NCI-H460 (cell line): ENCODE measurements at places on chromosomes 5 and 9. TPM values are rescaled to one million over a fixed set of nuclear protein-coding genes. Genes with fewer than 3 reads are reported as not detected.

Gene SHISAL2B
- total RNA-seq = not detected in 2 replicates

Gene PRRT1B
- total RNA-seq = not detected in 2 replicates

Gene TAF11L10
- not detected in 2 replicates for total RNA-seq

Gene CDC25C
- total RNA-seq = 21.5 and 24.3 TPM in 2 replicates

DNA sequence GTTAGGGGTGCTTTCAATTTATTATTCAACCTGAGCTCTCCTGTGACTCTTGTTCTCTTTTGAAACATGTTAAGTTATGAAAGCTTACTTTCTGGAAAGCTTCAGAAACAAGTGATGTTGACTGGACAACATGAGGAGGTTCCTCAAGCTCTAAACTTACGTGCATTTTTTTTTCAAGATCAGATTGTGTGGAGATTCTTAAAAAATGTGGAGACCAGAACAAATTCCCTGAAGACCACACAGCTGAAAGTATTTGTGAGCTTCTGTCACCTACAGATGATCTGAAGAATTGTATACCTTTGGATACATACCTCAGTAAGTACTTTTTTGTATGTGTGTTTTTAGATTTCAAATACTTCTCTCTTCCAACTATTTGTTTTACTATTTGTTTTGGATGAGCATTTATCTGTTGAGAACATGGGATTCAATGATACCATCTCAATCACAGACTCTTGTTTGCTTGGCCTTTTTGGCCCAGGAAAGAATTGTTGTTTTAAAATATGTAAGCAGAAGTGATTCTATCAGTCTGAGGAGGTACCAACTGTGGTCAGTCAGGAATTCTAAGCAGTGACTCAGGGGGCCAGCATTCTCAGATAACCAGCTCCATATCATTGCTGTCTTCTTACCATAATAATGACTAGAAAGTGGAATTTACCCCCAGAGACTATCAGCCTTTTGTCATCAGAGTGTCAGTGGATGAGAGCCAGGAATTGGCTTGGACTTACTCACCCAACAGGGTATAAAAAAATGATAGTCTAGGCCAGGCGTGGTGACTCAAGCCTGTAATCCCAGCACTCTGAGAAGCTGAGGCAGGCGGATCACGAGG is 34.4 kb upstream of the GLIPR2 start:
- peak; percentile 44 for DNase-seq

- no peak for DNase-seq
Observed at GRCh38 chr9:36780186-36780585, 207.5 kb downstream of the MELK start.

DNA sequence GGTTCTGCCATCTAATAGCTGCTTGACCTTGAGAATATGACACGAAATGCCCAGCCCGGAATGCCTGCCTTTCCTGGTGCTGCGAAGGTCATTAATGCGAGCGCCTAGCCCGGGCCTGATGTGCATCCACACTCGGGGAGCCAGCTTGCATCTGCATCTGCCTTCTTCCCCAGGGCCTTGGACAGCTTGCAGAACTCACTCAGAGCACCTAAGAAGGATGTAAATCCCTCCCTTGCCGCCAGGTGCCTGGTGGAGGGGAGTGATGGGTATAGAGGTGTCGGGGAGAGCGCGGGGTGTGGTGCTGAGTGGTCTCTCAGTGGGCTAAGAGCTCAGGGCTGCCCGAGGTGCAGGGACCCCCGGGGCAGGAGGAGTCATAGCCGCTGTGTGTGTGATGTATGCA is 127.2 kb downstream of the MRPL36 start:
- DNase-seq = no peak

DNA sequence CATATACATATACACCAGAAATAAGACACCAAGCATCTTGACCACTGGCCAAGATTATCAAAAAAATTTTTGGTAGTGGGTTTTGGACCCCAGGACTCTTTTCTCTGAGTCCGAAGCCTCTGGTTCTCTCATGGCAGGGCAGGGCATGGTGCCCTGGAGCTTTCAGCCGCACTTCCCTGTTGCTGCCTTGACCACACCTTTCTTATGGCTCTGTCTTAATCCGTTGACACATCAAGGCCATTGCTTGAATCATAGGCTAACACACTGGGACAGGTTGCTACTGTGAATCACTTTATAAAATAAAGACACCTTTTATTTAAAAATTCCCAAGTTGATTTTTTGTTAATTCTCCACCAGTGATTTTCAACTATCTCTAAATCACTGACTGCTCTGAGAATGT is 45.4 kb upstream of the CAST start:
- DNase-seq = no peak

- DNase-seq = no peak
Observed at GRCh38 chr9:89742660-89743059, 137.8 kb downstream of the GADD45G start.

- no peak for DNase-seq
Observed at GRCh38 chr5:125890511-125890931, 532.7 kb upstream of the GRAMD2B start.

DNA sequence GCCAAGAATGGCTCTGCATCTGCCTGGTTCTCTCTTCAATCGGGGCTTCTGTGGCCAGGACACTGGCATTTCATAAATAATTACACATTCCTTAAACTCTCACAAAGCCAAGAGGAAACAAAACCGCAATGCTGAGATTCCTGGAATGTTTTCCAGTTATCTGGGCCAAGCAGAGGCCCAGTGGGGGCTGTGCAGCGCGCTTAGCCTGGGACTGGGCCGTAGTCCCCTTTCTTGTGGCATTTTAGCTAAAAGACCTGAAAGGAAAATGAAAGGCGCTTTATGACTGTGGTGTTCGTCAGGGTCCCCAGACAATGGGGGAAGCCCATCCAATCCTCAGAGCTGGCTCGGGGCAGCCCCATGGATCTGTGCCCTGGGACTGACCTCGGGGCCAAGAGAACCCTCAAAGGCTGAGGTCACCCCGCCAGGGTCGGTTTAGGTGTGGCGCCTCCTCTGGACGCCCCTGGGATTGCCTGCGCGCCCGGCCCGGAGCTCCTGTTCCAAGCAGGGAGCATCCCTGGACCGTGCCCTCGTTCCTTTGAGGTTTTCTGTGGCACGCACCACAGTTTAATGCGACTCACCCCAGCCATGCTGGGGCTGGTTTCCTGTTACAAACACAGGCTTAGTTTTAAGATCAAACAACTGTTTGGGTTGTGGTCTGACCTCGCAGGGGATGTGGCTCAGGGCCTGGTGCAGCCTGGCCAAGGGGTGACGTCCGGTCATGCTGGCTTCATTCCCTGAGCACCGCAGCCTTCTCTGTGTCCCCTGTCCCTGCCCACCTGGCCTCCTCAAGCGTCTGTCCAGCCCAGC is 51.5 kb upstream of the NKD2 start:
- no peak for DNase-seq

GRCh38 chr9:99373912-99374311 is 151.8 kb downstream of the SEC61B start:
- no peak for DNase-seq

DNA sequence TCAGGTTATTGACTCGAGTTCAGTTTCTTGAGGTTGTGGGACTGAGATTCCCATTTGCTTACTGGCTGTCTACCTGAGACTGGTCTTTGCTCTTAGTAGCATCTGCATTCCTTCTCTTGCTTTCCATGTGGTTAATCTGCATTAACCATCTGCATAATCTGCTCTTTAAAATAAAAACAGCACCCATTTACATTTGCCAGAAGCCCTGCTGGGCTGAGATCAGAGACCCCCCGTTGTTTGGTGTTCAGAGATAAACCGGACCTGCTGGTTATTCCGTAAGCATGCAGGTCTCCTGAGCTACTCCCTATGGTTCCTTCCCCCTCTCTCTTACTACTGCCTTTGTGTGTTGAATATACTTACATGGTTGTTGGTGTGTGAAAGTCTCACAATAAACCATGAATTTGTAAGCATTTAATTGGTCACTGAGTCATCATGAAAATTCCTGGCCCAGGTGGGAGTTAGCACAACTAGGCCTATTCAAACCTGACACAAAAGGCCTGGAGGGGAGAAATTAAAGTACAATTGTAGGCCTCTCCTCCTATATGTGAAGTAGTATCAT is 396.7 kb downstream of the MRPS30 start:
- DNase-seq = no peak

DNA sequence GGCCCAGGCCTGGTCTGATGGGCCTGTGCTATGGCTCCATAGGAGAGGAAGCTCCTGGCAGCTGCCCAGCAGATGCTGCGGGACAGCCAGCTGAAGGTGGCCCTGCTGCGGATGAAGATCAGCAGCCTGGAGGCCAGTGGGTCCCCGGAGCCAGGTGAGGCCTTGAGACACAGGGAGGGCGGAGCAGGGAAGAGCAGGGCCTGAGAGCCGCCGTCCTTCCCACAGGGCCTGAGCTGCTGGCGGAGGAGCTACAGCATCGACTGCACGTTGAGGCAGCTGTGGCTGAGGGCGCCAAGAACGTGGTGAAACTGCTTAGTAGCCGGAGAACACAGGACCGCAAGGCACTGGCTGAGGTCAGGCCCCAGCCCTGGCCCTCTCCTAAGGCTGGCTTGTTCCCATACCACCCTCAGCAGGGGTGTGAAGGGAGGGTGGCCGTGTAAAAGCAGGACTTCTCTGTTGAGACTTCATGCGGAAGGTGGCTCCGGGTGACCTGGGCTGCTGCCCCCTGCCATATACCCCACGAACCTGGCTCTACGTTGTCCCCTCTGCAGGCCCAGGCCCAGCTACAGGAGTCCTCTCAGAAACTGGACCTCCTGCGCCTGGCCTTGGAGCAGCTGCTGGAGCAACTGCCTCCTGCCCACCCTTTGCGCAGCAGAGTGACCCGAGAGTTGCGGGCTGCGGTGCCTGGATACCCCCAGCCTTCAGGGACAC is 4.5 kb downstream of the PKN3 start:
- DNase-seq = no peak

GRCh38 chr5:143318270-143318669 is 85.2 kb downstream of the NR3C1 start:
- DNase-seq = no peak

DNA sequence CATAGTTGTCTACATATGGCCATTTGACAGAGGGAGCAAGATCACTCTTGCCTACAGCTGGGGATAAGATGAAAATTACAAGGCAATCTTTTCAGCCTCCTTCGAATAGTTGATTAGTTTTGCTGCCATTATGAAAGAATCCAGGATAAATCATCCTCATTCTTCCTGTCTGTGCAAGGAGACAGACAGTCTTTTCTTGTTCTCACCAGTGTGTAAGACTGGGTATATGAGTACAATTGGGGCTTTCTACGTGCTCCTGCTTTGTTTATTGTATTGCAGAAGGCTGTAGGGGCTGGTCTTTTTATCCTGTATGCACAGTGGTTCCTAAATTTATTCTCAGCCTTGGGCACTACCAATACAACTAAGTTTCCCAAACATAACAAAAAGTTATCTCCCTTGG is 76.8 kb downstream of the SPEF2 start:
- no peak for DNase-seq

DNA sequence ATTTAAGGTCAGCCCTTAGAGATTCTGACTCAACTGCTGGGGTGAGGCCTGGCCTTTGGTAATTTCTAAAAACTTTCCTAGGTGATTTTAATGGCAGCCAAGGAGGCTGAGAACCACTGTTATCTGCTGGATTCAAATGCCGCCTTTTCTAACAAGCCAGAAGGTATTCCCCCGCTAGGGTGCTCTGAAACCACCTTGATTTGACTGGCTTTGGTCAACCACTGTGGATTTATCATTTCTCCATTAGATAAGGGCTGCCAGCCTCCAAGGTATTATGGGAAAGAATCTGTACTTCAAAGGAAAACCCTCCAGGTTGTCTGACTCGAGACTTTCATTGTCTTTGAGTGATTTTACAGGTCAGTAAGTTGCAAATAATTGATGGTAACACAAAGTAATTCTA is 4.3 kb downstream of the ANXA6 start:
- no peak for DNase-seq

DNA sequence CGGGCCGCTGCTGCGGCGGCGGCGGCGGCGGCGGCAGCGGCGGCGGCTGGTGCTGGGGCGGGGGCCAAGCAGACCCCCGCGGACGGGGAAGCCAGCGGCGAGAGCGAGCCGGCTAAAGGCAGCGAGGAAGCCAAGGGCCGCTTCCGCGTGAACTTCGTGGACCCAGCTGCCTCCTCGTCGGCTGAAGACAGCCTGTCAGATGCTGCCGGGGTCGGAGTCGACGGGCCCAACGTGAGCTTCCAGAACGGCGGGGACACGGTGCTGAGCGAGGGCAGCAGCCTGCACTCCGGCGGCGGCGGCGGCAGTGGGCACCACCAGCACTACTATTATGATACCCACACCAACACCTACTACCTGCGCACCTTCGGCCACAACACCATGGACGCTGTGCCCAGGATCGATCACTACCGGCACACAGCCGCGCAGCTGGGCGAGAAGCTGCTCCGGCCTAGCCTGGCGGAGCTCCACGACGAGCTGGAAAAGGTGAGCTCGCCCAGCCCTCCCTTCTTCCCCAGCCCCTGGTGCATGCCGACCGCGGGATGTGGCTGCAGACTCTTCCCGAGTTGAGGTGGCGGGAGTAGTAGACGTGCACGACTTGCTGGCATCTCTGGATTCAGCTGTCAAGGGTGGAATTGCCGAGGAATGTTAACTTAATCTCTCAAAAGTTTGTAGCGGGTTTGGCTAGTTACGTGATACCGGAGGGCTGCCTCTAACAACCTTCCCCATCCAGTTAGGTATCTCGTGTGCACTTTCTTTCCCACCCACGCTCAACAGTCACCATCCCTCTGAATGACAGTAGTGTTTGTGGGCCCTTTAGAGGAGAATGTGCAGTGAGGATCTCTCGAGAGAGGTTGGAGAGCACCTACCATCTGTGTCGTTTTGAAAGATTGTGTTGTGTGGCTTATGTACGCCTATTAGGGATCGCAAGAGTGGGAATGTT is 932 bp downstream of the SLC12A2 start:
- no peak for DNase-seq

DNA sequence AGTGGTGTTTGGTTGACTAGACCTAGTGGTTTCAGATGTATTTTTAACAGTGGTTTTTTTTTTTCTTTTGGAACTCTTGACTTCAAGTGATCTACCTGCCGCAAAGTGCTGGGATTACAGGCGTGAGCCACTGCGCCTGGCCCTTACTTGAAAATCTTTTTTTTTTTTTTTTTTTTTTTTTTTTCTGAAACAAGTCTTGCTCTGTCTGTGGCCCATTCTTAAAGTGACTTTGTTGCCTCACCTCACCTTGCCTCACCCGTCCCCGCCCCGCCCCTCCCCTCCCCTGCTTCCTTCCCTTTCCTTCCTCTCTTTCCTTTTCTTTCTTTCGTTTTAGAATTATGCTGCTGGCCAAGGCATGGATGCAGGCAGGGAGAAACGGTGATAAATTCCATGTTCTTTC is 26.0 kb downstream of the GPBP1 start:
- no peak for DNase-seq
